ENCODE measurements at places on chromosomes 1 and 21.

- DNase-seq, result no peak
These were observed 1.8 kb downstream of the LRRC3 start for GRCh38 chr21:44456915-44457736.

GRCh38 chr1:50521703-50522102, 98.5 kb upstream of the DMRTA2 start:
- no peak for DNase-seq

- DNase-seq, result no peak
These were observed 36.6 kb downstream of the NRIP1 start for GRCh38 chr21:15028186-15028585.

GRCh38 chr1:116567790-116568661, 2.8 kb downstream of the CD58 start:
- no peak for DNase-seq

DNA sequence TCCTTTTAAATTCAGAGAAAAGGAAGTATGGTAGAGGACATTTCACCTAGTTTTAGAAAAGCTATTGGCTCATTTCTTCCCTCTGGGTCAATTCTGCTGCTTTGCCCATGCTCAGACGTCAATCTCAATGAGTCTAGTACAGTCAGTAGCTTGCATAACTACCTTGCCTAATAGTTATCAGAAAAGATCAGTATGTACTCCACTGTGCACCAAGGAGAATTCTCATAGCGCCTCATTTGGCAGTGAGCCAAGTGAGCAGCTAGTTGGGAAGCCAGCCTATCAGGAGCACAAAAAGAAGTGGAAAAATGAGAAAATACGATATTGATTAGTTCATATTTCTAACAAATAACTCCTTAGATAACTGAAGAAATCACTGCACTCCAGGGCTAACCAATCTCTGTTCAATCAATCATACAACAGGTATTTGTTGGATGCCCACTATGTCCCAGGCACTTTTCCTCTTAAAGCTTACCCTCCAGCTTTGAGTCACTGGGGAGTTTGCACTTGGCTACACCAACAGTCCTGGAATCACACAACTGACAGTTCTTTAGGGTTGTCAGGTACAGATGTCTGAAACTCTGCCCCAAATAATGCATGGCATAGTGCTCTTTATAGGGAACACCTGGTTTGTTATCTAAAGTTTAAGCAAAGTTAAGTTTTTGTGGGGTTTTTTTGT, 50.2 kb downstream of the PRDX6 start:
- no peak for DNase-seq

DNA sequence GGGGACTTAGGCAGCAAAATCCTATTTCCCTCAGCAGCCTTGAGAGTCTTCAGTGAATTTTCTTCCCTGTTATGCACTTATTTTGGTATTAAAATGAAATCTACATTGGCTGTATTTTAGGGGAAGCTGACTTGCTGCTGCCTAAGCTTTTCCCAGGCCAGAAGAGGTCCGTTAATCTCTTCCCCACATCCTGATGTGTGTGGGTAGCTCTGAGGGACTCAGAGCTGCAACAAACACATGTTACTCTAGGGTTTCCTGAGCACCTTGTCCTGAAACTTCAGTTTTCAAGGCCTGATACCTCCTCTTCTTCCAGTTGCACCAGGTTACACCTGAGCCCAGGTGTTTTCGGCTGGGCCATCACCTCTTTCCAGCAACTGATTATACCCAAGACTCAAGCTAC, 51.5 kb downstream of the SYT6 start:
- DNase-seq, result no peak

GRCh38 chr1:45393718-45394302, 53.6 kb upstream of the MUTYH start:
- no peak for DNase-seq

GRCh38 chr1:227260433-227260832, 57.9 kb downstream of the CDC42BPA start:
- no peak for DNase-seq

GRCh38 chr1:91759076-91759475, 126.9 kb downstream of the TGFBR3 start:
- DNase-seq, result no peak

GRCh38 chr1:111496398-111496797, 7.0 kb downstream of the ADORA3 start:
- DNase-seq, result no peak

- DNase-seq, result no peak
These were observed 111.0 kb upstream of the RAB4A start for GRCh38 chr1:229159668-229160544.

- no peak for DNase-seq
These were observed 173.5 kb downstream of the GALNT2 start for GRCh38 chr1:230240446-230241086.

DNA sequence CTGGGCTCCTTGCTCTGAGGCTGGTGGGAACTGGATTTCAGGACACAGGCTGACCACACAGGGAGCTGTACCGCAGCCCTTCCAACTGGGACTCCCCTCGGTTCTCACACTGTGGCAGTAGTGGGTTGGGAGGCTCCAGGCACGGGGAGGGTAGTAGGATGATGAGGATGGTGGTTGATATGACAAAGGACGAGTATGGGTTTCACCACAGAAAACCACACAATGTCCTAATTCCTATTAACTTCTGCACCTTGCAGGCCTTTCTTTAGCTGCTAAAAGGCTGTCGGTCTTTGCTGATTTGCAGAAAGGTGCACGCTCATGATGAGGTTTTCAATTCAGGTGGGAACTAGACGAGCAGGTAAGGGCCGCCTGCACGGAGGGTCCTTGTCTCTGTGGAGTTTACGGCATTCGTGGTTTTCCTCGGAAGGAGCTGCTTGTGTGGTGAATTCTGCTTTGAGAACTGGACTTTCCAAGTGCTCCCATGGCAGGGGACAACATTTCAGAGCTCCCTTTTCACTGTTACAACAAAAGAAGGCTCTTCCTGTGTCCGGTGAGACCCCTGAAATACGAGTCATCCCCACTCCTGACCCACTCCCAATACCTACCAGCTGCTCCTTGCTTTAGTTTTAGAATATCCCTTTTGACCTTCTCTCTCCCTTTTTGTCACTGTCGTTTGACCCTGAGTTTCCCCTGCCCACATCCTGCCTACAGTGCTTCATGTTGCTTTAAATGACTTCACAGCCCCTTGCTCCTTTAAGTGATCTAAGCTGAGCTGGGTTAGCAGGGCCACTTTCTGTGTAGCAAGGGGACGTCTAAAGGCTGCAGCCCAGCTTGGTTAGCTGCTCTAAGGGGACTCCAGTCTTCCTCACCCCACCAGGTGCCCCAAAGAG, 125.1 kb downstream of the MRPS6 start:
- no peak for DNase-seq

DNA sequence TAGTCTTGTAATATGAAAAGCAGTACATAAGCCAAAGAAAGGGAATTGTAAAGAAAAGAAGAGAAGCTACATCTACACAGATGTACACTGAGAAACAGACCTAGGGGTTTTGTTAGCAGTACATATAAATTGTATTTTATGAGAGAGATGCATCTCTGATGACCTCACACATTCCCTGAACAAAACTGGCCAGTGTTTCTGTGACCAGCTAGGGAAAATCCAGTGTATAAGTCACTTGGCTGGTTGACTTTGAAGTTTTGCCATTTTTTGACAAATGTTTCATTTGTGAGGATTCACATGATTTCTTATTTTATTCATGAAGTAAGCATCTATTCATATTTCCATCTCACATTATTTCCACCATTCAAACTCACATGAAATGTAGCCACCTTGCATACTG, 28.3 kb upstream of the DYNLT5 start:
- DNase-seq, result no peak

DNA sequence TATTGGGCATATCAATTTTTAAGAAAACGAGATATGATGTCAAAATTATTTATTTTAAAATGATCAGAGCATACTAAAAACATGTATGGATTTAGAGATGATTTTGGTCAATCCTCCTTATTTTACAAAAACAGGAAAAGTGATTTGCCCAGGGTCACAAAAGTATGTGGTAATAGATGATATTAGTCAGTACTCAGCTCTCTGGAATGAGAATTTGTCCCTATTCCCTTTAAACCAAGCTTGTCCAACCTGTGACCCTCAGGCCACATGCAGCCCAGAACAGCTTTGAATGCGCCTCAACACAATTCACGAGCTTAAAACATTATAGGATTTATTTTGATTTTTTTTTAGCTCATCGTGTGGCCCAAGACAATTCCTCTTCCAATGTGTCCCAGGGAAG, 104.7 kb downstream of the AKT3 start:
- DNase-seq, result no peak

DNA sequence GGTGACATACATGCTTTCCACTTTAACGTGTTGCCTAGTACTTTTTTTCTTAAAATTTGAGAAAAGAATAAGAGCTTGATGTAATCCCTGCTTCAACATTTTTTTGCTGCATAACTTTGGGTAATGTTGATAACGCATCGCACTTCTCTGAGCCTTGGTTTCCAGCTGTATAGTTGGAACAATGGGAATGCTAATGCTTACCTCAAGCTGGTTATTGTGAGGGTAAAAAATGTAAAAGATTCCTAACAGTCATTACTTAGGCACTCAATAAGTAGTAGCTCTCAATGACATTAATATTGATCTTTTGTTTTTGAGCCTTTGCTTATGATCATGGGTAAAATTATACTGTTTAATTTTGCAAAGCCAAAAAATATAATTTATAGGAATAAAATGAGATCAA, 683.3 kb upstream of the CXADR start:
- no peak for DNase-seq

GRCh38 chr1:202316186-202316585, 25.6 kb downstream of the UBE2T start:
- no peak for DNase-seq

DNA sequence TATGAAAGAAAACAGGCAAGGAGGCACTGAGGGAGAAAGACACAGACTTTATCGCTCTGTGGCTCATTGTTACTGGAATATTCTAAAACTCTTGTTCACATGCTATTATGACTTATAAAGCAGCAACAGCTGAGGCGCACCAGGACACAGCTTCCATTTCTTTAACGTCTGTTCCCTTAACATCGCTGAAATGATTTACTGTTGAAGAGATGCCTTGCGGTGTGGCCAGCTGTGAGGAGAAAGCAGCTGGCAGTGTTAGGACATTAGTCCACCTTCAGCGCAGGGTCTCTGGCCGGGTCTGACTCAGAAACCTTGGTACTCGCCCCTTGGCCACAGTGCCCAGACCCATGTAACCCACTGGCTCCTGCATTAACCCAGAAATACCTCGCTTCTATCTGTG, 3.1 kb upstream of the PER3 start:
- DNase-seq, result no peak

GRCh38 chr1:230268371-230269170, 157.6 kb downstream of the PGBD5 start:
- no peak for DNase-seq

GRCh38 chr1:76687307-76688175, 179.7 kb upstream of the ST6GALNAC5 start:
- DNase-seq, result no peak

GRCh38 chr1:18883636-18884418, 18.5 kb downstream of the ALDH4A1 start:
- peak; percentile 35 for DNase-seq

GRCh38 chr1:56105397-56105796, 474.0 kb downstream of the PLPP3 start:
- no peak for DNase-seq

- no peak for DNase-seq
These were observed 11.7 kb upstream of the CD101 start for GRCh38 chr1:116989835-116990234.

GRCh38 chr1:180233191-180234011, 3.3 kb downstream of the LHX4 start:
- no peak for DNase-seq

- no peak for DNase-seq
These were observed 28.4 kb downstream of the LMX1A start for GRCh38 chr1:165328136-165328535.

GRCh38 chr1:159142391-159142663, 29.1 kb upstream of the CADM3 start:
- no peak for DNase-seq

- no peak for DNase-seq
These were observed 71.9 kb downstream of the PCBP3 start for GRCh38 chr21:45715441-45715840.

- DNase-seq, result no peak
These were observed 23.3 kb upstream of the S100A7 start for GRCh38 chr1:153483776-153484175.

GRCh38 chr1:199799116-199799515, 228.4 kb upstream of the NR5A2 start:
- DNase-seq, result no peak

- DNase-seq, result no peak
These were observed 93.2 kb downstream of the PAX7 start for GRCh38 chr1:18723701-18724411.

DNA sequence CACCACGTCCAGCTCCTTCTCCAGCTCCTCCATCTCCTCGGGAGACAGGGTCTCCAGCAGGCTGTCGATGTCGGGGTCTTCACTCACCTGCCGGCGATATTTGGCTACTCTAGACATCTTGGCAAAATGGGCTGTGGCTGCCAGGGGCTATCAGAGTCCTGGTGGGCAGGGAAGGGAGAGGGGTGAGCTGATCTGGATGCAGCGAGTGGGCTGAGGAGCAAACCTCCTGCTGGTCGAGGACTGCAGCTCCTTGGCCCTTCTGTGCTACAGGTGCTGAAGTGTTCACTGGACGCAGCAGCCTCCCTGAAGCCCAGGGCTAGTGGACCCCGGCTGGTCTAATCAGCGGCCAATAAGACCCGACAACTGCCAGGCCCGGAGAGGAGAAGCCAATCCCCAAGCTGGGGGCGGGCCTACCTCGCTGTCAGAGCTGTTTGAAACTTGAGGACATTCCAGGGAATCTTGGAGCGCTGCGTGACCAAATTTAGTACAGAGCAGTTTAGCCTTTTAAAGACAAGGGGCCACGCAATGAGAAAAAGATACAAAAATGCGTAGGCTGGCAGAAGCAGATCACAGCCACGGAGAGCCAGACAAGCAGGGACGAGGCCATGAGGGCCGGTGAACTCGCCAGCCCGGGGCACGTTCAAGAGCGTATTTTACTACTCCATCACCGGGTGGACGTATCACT, at the start of gene LMOD1:
Gene LMOD1 (minus strand): TSS at position 325 of the 685 bp plus-strand sequence. CDS start 208 bp downstream, at position 117.
- DNase-seq, result no peak

DNA sequence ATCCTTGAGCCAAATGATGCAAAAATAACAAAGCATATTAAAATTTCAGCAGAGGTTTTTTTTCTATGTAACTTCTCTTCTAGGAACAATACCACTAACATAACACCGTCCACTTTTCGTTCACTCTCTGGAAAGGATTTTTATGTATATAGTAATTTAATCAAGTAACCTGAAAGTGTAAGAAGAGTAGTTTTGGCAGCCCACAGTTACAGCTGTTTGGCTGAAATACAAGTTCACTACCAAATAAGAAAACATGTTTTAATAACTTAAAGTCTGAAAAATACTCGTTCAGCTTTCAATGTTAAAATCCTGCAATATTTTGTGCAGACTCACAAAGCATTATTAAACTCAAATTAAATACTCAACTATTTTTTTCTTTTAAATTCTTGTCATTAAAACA, 896.8 kb upstream of the ADGRL4 start:
- DNase-seq, result no peak

- DNase-seq, result no peak
These were observed 215.2 kb downstream of the DISC1 start for GRCh38 chr1:231841616-231842344.

DNA sequence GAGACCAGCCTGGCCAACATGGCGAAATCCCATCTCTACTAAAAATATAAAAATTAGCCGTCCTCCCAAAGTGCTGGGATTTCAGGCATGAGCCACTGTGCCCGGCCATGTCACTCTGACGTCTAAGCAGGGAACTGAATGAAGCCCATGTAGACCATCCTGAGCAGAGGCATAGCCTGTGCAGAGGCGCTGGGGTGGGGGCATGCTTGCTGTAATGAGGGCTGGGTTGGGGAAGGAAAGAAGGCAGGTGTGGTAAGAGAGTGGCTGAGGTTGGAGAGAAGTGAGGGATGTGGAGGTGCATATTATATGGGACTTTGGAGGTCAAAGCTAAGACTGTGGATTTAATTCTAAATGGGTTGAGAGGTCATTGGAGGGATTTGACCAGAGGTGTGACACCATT, 47.1 kb upstream of the SCMH1 start:
- no peak for DNase-seq

Measured in stimulated activated CD8-positive, alpha-beta memory T cell treated with anti-CD3 and anti-CD28 coated beads, Interleukin-4, amount 100 ng/mL, for 1 hour (primary cell).